ENCODE measurements at places on chromosomes 5 and 9.

DNA sequence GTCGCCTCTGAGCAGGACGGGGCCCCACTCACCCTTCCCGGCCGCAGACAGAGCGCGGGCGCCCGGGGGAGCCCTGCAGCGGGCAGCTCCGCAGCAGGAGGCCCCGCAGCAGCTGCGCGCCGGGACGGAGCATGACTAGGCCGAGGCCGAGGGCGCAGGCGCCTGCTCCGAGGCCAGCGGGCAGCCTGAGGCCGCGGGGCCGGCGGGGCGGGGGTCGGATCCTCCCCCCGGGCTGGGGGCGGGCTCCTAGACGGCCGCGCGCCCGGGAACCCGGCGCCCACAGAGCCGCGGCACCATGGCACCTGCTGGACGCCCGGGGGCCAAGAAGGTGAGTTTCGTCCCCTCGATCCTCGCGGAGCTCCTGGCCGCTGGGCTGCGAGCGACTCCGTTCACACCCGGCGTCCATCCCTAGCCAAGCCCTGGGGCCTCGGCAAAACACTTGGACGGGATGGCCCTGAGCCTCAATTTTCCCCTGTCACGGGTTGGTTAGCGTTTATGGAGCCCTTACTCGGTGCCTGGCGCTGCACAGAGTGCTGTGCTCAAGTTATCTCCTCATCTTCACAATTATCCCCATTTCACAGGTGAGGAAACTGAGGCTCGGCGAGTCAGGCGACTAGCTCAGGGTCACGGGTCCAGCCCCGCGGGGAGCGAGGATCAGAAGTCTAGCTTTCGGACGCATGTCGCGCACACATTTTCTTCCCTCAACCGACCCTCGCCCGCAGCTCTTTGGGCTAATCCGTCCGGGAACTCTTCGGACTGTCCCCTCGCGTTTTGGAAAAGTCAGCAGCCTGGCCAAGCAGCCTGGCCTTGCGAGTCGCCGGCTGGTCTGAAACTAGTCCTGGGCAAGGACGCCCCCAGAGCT is at the start of the genes BHMT2 and DMGDH:
Gene BHMT2, plus strand, starts transcription at position 280 of the 862 bp plus-strand sequence. Its CDS starts 16 bp downstream, at position 296.
Gene DMGDH, minus strand, starts transcription at position 187 of the 862 bp plus-strand sequence. Its CDS starts 54 bp downstream, at position 133.
- no peak for DNase-seq

DNA sequence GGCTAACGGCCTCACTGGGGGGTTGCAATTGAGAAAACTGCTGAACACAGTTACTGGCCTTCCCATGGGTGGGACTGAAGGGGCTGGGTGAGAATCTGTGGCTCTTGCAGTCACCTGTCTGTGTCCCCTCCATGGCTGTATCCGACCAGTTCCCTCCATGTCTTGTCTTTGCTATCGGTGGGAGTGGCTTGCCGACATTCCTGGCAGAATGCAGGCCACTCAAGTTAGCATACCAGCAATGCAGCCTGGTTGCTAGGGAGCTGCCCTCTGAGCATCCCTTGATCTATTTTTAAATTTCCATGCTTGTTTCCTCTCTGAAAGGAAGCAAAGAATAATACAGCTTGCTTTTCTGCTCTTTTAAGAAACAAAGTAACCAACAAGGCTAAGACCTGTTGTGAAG is 1509.7 kb upstream of the WWC1 start:
- DNase-seq, result peak; percentile 54

DNA sequence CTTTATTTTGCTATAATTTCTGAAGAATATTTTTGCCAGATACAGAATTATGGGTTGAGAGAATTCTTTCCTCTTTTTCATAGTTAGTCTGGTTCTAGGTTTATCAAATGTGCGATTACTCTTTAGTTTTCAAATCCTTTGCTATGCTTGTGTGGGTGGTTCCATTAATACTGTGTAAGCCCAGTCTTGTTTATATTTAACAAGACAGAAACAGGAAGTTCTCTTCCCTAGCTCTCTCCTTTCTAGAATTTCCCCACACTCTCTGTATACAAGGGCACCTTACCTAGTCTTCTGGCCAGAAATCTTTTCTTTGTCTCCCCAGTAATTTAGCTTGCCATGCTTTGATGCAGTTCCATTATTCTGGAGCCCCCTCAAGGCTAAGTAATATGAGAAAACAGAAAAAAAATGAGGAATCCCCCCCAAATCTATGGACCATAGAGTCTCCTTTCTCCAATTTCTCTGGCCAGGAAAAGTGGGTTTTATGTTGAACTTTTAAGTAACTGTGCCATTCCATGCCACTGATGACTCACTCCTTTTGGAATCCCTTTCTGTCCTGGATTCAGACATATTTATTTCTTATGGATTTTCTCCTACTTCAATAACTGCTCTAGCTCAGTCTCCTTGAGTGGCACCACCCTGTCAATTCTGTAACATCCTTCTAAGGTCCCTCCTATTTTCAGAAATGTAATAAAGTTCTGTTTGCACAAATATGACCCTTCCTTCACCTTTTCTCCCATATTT is 1714.1 kb downstream of the EFNA5 start:
- DNase-seq, result no peak

DNA sequence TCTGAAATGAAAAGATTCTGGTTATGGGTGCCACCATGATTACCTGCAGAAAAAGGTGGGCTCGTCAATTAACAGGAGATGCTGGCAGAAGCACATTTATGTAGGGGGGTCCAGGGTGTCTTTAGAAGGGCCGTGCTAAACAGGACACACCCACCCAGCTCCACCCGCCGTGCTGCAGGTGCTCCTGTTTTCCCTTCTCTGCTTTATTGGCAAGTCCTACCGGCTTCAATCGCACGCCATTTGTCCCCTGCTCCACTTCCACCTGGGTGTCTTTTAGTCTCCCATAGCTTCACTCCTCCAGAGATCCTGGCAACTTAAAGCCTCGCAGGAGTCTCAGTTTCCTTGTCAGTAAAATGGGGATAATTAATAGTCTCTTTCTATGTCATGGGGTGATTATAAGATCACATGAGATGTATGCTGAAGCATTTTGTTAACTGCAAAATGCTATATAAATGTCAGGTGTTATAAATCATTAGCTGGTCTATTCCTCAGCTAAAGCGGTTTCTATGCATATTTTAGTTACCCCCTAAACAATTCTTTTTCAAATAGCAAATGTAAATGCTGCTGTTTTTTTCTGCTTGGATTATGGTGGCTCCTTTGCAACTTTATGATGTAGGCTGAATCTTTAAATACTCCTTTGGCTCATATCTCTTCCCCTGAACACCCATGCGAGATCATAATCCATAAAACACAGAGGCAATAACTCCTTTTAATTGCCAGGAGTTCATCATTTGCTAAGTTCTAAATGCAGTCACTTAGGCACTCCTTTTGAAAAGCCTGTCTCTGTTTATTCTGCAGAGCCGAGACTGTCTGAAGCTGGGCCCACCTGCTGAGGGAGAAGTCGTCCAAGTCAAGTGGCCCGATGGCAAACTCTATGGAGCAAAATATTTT is 406.9 kb downstream of the KDM4C start:
- no peak for DNase-seq

GRCh38 chr5:132812123-132812765 is 858 bp upstream of the SOWAHA start:
- no peak for DNase-seq

GRCh38 chr5:75234251-75234650 is 2.4 kb downstream of the ANKRD31 start:
- no peak for DNase-seq

- no peak for DNase-seq
These were observed 523.6 kb upstream of the WWC1 start for GRCh38 chr5:167767795-167768194.

GRCh38 chr5:38184627-38185026 is 73.7 kb upstream of the EGFLAM start:
- no peak for DNase-seq

DNA sequence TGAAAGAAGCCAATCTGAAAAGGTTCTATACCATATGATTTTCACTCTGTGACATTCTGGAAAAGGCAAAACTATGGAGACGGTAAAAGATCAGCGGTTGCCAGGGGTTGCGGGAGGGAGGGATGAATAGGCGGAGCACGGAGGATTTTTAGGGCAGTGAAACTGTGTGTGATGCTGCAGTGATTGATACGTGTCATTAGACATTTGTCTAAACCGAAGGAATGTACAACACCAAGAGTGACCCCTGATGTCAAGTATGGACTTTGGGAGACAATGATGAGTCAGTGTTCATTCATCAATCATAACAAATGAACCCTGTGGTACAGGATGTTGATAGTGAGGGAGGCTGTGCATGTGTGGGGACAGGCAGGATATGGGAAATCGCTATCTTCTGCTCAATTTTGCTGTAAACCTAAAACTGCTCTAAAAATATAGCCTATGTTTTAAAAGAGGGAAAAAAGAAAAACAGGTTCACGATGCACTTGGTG is 34.4 kb downstream of the ERGIC1 start:
- no peak for DNase-seq

DNA sequence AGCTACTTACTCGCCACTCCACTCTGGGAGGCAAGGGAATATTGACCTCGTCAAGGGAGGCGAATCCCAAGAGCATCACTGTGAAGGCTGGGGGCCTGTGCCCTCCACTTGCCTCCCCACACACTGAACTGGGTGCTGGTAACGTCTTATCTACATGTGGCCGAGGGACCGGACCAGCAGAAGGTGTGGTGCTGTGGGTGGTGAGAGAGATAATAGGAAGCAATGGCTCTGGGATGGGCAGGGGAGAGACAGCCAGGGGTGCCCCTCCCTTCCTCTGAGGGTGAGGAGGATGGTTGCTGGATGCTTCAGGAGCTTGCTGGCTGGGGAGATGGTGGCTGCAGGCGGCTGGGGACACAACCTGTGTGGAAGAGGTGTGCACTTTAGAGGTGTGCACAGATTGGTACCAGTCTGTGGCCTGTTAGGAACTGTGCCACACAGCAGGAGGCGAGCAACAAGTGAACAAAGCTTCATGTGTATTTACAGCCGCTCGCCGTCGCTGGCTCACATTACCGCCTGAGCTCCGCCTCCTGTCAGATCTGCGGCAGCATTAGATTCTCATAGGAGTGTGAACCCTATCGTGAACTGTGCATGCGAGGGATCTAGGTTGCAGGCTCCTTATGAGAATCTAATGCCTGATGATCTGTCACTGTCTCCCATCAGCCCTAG is 100.3 kb downstream of the ENTREP1 start:
- no peak for DNase-seq

GRCh38 chr5:55072666-55073065 is 29.8 kb upstream of the GZMA start:
- no peak for DNase-seq

- DNase-seq, result no peak
These were observed 30.9 kb downstream of the KCTD16 start for GRCh38 chr5:144201588-144201987.

GRCh38 chr5:117863586-117864296 is 1124.6 kb downstream of the DTWD2 start:
- no peak for DNase-seq

- no peak for DNase-seq
These were observed 231.0 kb upstream of the GAS1 start for GRCh38 chr9:87178302-87178701.

- no peak for DNase-seq
These were observed 42.1 kb upstream of the CDH18 start for GRCh38 chr5:20030125-20030524.

DNA sequence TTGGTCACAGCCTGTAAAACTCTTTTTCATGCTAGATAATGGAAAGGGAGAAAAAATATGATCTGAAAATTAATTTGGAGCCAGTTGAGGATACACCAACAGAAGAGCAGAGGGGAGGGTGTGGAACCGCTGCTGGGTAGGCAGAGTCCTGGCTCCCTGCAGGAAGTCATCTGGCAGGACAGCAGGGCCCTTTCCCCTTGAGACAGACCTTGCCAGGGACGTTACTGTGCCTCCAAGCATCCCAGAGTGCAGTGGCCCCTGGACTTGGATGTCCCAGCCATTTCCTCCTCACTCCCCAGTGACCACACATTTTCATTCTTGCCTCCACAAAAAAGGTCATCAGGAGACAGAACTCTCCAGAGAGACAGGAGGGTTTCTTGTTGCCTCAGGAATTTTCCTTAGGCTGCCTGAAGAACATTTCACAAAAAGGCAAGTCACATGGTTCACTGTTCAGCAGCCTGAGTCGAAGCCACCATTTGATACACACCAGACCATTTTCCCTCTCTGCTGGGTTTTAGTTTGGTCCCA is 5.9 kb downstream of the TRPM3 start:
- no peak for DNase-seq

Measured in NT2/D1 (cell line).